ENCODE measurements at places on chromosomes 1 and 21. TPM values are rescaled to one million over a fixed set of nuclear protein-coding genes. Genes with fewer than 3 reads are reported as not detected.

The TTC22 gene
- 0.15 TPM for total RNA-seq

- no peak for DNase-seq
These were observed 9.1 kb downstream of the SSBP3 start for GRCh38 chr1:54397090-54397591.

The OR6N1 gene
- not detected for total RNA-seq

The PGLYRP4 gene
- total RNA-seq, result not detected

- DNase-seq, result no peak
These were observed 12.0 kb downstream of the HMGB4 start for GRCh38 chr1:33875862-33876261.

The CHODL gene
- total RNA-seq, result 0.76 TPM

DNA sequence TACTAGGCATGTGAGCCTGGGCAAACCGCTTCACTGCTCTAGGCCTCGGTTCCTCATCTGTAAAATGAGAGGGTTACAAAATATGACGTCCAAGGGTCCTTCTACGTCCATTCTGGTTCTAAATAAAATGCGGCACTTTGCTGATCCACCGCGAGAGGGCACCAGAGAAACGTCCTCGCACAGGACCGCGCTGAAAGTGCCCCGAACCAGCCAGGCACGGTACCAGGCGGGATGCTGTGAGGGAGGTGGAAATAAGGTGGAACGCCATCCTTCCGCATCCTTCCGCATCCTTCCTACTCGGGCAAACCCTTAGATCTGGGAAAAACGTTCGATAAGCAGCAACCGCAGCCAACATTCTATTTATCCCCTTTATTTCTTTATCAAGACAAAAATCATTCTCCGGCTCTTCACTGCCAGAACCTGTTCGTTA, 60.3 kb upstream of the KRTAP19-8 start:
- peak; percentile 21 for DNase-seq

The MAB21L3 gene
- total RNA-seq, result 0.10 TPM

GRCh38 chr1:77487631-77488030, 194.8 kb downstream of the ZZZ3 start:
- DNase-seq, result no peak

DNA sequence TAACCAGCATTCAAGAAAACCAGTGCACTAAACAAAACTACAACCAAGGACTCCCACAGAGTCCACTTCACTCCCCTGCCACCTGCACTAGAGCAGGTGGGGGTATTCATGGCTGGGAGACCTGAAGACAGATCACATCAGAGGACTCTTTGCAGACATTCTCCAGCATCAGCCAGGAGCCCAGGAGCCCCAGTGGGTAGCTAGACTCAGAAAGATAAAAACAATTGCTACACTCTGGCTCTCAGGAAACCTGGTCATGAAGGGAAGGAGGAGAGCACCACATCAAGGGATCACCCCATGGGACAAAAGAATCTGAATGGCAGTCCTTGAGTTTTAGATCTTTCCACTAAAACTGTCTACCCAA, 472.1 kb downstream of the PLPP3 start:
- no peak for DNase-seq

GRCh38 chr21:45543710-45544448, 1.6 kb upstream of the SLC19A1 start:
- no peak for DNase-seq

The PKLR gene
- not detected for total RNA-seq

DNA sequence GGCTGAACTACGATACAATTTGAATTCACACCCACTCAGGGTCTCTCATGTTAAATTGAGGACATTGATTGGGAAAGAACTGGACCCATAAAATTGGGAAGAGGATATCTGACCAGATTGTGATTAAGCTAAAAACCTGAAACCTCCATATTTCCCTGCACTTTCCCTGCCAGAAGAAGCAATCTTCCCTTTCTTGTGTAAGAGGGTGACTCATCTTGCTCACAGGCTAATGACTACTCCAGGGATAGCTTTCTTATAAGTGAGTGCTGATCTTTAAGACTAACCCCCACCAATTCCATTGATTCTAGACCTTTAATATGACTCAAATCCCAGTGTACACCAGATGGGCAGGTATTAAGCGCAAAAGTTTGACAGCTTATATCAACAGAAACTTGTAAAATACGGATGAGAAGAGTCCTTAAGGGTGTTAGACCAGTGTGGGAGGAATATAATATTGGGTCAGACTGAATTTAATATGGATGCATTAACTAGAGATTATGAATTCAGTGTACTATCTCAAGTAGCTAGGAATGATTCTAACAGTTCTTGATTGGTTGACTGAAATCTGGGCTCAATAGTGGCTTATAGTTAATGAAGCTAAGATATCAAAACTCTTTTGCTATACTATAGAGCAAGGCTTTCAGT, 12.1 kb upstream of the SGIP1 start:
- peak; percentile 79 for DNase-seq

DNA sequence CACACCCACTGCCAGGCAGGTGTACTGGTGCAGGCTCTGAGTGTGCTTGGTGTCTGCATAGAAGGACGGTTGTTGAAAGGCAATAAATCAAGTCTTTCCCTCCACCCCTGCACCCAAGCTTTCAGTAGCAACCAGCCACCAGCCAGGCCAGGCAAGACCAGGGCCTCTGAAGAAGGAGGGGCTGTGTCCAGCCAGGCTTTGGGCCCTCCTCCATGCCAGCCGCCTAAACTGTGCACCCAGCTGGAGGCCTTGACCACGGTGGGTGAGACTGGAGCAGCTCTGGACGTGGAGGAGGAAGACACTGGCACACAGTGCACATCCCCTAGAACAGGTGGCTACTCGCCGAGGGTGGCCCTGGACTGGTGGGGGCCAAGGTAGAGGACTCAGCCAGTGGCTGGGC, 4.9 kb downstream of the OLIG2 start:
- DNase-seq, result no peak

The HUNK gene
- total RNA-seq, result 0.05 TPM

- peak; percentile 69 for DNase-seq
These were observed 1.2 kb downstream of the ATP2B4 start for GRCh38 chr1:203627851-203628200.

The KIRREL1 gene
- 103 TPM for total RNA-seq

The TIAM1 gene
- total RNA-seq, result 0.17 TPM

GRCh38 chr1:60857851-60858250, 224.5 kb upstream of the NFIA start:
- no peak for DNase-seq

GRCh38 chr1:6790146-6790545, 4.9 kb downstream of the CAMTA1 start:
- no peak for DNase-seq

DNA sequence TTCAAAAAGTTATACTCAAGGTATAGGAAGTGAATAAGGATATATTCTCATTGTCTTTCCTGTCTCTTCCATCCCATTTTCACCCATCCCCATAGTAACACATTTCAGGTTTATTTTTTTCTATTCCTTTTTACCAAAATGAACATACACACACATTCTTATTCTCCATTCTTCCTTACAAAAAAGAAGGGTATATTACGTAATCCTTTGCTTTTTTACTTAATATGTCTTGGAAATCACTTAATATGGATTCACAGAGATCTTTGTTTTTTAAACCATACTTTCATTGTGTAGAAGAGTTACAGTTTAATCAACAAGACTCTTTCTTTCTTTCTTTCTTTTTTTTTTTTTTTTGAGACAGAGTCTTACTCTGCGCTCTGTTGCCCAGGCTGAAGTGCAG, 128.2 kb upstream of the BMP8A start:
- no peak for DNase-seq

GRCh38 chr1:20612221-20612746, 21.0 kb upstream of the PINK1 start:
- DNase-seq, result peak; percentile 93

The CCDC17 gene
- 0.10 TPM for total RNA-seq

The EXTL1 gene
- total RNA-seq, result 0.34 TPM

DNA sequence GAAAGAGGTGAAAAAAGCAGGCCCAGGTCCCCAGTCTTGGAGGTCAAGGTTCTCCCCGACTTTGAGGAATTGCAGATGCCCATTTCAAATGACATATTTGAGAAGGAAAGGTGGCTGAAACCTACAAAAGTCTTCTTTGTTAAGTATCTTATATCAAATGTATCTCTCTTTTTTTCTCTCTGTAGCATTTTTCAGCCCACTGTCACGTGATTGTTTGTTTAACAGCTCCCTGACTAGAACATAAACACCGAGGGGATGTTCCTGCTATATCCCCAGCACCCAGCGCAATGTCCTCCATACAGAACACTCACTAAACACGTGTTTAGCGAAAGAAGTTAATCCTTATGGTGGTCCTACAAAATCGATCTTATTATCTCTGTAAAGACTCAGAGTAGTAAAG, 27.6 kb downstream of the BEND5 start:
- no peak for DNase-seq

DNA sequence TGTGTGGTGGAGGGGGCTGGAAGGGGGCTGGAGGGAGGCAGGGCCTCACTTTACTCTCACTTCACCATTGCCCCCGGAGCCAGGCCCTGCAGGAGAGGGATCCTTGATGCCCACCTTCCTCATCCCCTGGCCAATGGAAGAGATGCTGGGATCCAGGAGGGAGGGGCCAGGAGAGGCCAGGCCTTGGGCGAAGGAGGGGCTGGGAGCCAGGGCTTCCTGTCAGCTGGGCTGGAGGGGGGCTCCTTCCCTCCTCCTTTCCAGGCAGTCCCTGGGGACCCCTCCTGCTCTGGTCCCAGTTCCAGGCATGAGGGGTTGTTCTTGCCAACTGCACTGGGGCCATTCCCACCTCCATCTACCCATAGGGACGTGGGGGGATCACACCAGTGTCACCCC, 5.7 kb downstream of the AHDC1 start:
- no peak for DNase-seq

- DNase-seq, result no peak
These were observed 113.5 kb downstream of the PRDM2 start for GRCh38 chr1:13813398-13814012.

The LINGO4 gene
- total RNA-seq, result not detected

The CRYBG2 gene
- total RNA-seq, result 2.0 TPM

DNA sequence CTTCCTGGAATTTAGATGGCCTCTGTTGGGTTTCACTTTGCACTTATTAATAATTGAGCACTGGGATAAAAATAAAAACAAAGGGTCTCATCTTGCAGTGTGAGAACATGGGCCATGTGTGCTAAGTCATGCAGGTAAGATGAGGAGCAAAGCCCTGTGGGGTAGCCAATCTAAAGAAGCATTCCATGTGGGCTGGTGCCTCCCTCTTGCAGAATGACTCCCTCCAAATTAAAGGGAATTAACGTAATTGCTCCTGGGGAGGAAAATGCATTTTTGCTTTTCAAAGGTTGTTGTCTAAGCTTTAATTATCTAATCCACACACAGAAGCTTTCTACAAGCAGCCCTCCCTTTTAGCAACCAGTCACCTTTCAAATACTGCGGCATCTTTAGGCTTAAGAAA, 69.8 kb downstream of the CDC14A start:
- no peak for DNase-seq

The KNCN gene
- not detected for total RNA-seq

DNA sequence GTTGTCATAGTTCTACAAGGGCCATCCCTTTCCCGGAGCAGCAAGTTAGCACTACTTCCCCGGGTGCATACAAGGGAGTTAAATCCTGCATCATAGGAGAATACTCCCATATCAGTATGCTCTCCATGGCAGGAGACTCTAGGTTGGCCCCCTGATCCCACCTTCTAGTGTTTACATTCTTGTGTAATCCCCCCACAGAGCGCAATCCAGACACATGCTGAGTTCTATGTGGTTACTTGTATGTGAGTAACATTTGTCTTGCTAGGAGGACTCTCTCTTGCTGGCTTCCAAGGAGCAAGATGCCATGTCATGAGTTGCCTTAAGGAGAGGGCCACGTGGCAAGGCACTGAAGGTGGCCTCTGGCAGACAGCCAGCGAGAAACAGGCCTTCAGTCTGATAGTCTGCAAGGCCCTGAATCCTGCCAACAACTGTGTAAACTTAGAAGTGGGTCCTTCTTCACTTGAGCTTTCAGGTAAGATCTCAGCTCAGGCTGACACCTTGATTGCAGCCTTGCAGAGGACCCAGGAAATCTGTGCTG, 155.3 kb downstream of the CDC7 start:
- no peak for DNase-seq

DNA sequence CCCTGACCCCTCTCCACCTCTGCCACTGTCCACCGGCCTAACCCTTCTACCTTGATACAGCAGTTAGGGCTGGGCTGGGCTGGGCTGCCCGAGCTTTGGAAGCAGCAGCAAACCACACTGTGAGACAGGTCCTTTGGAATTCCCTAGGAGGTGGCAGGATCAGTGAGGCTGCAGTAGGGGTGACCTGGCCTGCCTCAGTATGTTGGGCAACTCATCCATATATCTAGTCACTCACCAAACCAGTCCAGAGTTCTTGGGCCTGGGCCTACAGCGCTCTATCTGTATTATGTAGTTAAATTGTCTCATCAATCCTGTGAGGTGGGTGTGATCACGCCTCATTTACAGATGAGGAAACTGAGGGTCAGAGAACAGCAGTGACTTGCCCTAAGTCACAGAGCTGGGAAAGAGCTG, 13.3 kb upstream of the SYNC start:
- DNase-seq, result peak; percentile 45

The COL24A1 gene
- 0.69 TPM for total RNA-seq

- no peak for DNase-seq
These were observed 201.7 kb downstream of the NRIP1 start for GRCh38 chr21:14862794-14863720.

The CAP1 gene
- 371 TPM for total RNA-seq

- no peak for DNase-seq
These were observed 5.3 kb upstream of the RGS7 start for GRCh38 chr1:241362350-241362749.

DNA sequence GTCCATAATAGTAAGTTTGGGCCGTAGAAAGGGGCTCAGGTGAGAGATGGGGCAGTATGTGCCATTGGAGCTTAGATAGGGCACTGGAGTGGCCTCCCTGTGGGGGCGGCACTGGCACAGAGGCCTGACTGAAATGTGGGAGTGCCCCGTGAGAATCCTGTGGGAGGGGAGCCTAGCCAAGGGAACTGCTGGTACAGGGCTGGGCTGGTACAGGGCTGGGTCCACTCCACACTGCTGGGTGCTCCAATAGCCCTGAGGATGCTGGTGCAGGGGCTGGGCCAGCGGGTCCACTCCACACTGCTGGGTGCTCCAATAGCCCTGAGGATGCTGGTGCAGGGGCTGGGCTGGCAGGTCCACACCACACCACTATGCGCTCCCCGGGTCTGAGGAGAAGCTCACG, 44.8 kb upstream of the PWP2 start:
- no peak for DNase-seq

GRCh38 chr1:43121256-43121900, 50.7 kb downstream of the EBNA1BP2 start:
- DNase-seq, result peak; percentile 17

The PRMT6 gene
- total RNA-seq, result 18.7 TPM

DNA sequence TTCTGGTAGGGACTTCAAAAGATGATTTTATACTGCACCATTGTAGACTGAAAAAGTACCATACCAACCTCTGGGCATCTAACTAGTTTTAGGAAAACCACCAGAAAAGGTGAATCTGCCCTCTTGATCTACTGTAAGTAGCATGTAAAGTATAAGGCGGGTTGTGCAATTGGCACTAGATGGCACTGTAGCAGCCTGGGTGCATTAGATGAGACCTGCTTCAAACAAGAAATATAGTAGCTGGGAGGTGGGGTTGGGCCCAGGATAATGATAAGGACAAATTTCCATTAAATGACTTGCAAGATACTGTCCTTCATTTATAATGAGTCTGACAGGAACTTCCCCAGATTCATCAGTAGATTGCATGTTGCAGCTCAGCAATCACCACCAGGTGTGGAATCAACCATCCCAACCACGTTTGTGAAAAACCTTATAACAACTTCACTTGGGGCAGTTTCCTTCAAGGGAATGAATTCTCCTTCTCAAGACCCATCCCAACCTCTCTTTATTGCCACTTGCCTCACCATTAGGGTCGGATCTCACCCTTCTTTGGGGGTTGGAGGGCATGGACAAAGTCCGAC, 37.3 kb upstream of the IL10 start:
- peak; percentile 46 for DNase-seq
